ENCODE measurements at places on chromosomes 1 and 21. TPM values are rescaled to one million over a fixed set of nuclear protein-coding genes. Genes with fewer than 3 reads are reported as not detected.

GOLT1A gene
- not detected for total RNA-seq

RGS18 gene
- not detected for total RNA-seq

CXADR gene
- 48.3 TPM for total RNA-seq

OLFML3 gene
- 7.2 TPM for total RNA-seq

ALPL gene
- 0.26 TPM for total RNA-seq

DAB1 gene
- total RNA-seq: under 0.01 TPM

ASTN1 gene
- total RNA-seq: not detected

CELA3A gene
- total RNA-seq: not detected

FAAH gene
- total RNA-seq: 0.64 TPM

CFHR1 gene
- total RNA-seq: not detected

DARS2 gene
- 17.3 TPM for total RNA-seq

FAM151A gene
- not detected for total RNA-seq

CHIA gene
- total RNA-seq: not detected

HAO2 gene
- total RNA-seq: under 0.01 TPM

KLHDC8A gene
- total RNA-seq: not detected

LCE1F gene
- total RNA-seq: not detected

LRRC38 gene
- 0.13 TPM for total RNA-seq

ARTN gene
- not detected for total RNA-seq

FHAD1 gene
- total RNA-seq: under 0.01 TPM

ST6GALNAC3 gene
- 45.5 TPM for total RNA-seq

PITHD1 gene
- total RNA-seq: 51.2 TPM

RCAN1 gene
- 35.9 TPM for total RNA-seq

CD1E gene
- total RNA-seq: not detected

FAM229A gene
- 1.4 TPM for total RNA-seq

TAS1R1 gene
- 0.13 TPM for total RNA-seq

SERTAD4 gene
- total RNA-seq: 0.25 TPM

TRIM45 gene
- total RNA-seq: 0.90 TPM

BTG2 gene
- 23.5 TPM for total RNA-seq

CLDN19 gene
- total RNA-seq: not detected

LCE2A gene
- total RNA-seq: not detected

LRRC71 gene
- total RNA-seq: 0.13 TPM

ZSWIM5 gene
- total RNA-seq: 3.7 TPM

LCE1C gene
- total RNA-seq: not detected

B3GALT2 gene
- total RNA-seq: 3.7 TPM

HSD3B1 gene
- total RNA-seq: not detected

IVL gene
- total RNA-seq: not detected

ZSCAN20 gene
- total RNA-seq: 5.5 TPM

SNX27 gene
- total RNA-seq: 12.6 TPM

CCDC24 gene
- total RNA-seq: 1.4 TPM

OR2G6 gene
- total RNA-seq: not detected

PGLYRP4 gene
- not detected for total RNA-seq

IL10 gene
- not detected for total RNA-seq

LAMB3 gene
- 3.0 TPM for total RNA-seq
